ENCODE measurements at places on chromosomes 3 and 15.
A peak's percentile ranks its signal among the peaks of the same experiment; 100 is the strongest.

- no peak for DNase-seq
Measured at GRCh38 chr3:122006267-122006666, 15.8 kb downstream of the ILDR1 start.

- no peak for DNase-seq
Measured at GRCh38 chr3:179961071-179961702, 75.5 kb downstream of the PEX5L start.

DNA sequence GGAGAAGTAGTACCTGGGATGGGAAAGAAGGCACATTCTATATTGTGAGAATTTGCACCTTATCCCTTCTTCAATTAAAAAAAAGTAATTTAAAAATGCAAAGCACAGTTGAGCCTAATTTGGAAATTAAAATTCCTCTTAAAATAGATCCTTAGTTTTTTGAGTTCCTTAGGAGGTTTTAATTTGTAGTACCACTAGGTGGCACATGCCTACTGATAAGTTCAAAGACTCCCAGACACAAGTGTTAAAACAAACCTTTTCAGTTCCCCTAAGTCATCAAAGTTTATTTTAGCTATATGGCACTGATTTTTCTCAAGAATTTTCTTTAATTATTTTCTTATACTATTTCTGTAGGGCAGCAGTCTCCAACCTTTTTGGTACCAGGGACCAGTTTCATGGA is 127.6 kb upstream of the AZI2 start:
- peak; percentile 37 for DNase-seq

GRCh38 chr3:190281308-190282051 is 40.8 kb downstream of the CLDN1 start:
- no peak for DNase-seq

DNA sequence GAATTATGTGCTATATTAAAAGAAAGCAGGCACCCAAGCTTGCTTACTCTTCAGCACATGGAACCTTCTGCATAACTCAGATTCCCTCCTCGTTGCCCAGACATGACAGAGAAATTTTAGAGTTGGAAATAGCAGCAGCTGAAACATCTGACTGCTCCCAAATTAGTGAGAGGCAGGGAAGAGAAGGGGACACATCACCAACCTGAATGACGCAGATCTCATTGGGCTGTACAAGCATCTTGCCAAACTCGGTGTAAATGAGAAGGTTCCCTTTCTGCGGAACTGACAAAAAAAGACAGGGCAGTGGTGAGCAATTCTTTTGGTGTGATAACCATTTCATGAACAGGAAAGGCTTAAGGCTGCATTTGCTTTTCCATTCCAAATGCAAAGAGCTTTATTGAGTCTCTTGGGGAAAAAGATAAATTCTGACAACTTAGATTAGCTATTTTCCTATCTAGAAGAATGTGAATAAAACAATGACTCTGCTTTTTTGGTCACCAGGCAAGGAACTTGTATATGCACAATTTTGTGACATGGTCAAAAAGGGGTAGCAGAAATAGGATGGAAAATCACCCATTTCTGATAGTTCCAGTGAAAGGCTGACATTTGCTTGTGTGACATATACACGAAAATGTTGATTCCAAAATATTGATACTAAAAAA is 35.1 kb downstream of the HGD start:
- peak; percentile 11 for DNase-seq

DNA sequence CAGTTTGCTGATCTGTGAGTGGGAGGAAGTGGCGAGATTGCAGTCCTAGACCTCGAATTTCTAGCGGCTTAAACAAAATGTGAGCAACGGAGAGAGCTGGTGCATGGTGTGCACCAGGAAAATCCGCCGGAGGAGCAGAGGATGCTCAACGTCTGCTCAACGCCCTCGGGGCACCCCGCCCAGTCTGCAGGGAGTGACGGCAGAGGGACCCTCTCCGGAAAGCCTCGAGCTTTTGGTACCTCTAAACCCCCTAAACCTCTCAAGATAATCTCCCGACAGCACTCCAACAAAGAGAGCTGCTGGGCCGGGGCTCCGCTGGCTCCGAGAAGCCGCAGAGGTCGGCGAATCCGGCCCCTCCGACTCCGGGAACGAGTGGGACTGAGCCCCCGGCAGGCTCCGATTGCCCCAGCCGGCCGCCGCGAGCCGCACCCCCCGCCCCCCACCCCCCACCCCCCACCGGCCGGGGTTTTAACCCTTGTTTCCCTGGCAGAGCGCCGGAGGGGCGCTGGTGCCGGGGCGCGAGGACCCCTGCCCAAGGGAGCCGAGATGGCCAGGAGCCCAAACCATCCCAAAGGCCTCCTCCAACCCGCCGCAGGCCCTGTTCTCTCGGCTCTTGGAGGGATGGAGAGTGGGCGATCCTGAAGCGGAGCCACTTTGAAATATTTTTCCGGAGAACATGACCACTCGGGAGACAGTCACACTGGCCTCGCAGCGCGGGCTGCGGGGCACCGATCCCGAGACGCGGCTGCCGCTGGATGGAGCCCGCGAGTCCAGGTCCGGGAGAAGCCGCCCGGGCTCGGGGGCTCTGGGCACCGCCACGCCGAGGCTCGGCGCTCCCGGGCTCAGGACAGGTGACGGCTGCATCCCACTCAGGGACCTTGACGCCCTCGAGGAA is 1.5 kb downstream of the MEGF11 start:
- peak; percentile 16 for DNase-seq

GRCh38 chr3:180332608-180333007 is 269.4 kb upstream of the TTC14 start:
- DNase-seq, result no peak

- peak; percentile 8 for DNase-seq
Measured at GRCh38 chr3:71987828-71988227, 202.9 kb upstream of the PROK2 start.

DNA sequence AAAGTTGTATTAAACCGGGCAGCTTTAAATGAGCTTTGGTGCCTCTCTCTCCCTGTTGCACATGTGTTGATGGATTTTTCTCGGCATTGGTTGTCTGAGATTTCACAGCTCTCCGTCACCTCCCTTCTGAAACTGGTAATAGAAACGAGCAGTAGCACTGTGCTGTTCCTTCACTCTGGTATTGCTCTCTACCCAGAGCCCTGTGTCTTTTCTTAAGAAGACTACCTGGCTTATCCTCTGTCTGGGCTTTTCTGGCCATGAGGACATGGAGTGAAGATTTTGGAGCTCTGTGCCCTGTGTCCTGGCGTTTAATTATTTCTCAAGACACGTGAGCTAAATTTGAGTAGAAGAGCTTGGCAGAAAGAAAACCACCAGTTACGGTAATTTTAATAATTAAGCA is 209.6 kb upstream of the EIF1B start:
- DNase-seq, result no peak

GRCh38 chr3:42505128-42505848 is 2.8 kb downstream of the VIPR1 start:
- no peak for DNase-seq

DNA sequence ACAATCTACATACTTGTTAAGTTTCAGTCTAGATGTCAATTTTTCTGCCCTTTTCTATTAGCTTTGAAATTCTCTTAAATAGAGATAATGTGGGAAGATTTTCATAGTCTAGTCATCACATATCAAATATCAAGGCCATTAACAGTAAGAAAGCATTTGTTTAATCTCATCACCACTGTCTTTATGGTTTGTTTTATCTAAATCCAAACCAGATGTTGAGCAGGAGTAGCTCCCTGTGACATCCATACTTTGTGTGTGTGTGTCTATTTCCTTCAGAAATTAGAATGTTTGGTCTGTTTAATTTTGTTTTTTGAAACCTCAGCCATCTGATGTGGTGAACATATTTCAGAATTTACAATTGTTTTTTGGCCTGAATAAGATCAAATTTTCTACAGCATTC is 23.1 kb upstream of the GOLGA8B start:
- DNase-seq, result no peak

DNA sequence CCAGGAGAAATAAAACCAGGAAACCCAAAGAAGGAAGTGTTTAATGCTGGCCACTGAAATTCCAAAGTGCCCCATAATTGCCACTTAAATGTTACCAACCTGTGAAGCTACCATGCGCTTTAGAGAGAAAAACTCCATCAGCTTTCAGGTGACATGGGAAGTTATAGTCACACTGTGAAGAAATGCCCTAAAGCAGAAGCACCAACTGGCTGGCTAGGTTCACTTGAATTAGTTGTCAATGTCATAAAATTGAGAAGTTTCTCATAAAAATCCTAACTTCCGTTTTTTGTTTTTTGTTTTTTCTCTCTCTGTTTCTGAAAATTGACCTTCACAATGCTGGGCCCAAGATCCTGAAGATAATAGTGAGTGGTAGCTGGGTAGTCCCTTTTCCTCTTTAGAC is 167.9 kb upstream of the CTNNB1 start:
- DNase-seq, result no peak

- no peak for DNase-seq
Measured at GRCh38 chr15:23912191-23912590, 225.1 kb upstream of the NDN start.

DNA sequence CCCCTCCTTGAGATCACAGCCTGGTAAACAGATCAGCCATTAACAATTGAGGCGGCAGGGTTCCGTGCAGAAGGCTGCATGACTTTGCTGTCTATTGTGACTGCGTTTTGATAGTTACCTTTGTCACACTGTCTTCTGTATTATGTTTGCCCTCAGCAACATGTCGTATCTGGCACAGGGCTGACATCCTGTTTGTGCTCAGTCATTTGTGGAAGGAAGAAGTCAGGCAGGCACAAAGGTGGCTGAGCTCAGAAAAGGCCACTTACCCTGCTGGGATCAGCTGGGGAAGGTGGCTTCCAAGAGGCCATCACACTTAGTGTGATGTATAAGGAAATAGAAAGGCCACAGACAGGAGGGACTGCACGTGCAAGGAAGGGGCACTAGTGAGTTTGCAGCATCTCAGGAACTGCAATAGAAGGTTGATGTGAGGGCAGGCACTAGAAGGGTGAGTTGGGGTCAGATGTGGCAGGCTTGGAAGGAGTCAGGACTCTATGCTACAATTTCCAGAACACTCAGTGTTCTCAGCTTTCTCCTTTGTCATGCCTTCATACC is 13.4 kb downstream of the PML start:
- no peak for DNase-seq

- peak; percentile 90 for DNase-seq
Measured at GRCh38 chr3:194486540-194487288, at the start of gene ATP13A3. TSS of gene ATP13A3 (minus strand) at chr3:194487002. CDS start at chr3:194462190, 24,812 bp downstream.

DNA sequence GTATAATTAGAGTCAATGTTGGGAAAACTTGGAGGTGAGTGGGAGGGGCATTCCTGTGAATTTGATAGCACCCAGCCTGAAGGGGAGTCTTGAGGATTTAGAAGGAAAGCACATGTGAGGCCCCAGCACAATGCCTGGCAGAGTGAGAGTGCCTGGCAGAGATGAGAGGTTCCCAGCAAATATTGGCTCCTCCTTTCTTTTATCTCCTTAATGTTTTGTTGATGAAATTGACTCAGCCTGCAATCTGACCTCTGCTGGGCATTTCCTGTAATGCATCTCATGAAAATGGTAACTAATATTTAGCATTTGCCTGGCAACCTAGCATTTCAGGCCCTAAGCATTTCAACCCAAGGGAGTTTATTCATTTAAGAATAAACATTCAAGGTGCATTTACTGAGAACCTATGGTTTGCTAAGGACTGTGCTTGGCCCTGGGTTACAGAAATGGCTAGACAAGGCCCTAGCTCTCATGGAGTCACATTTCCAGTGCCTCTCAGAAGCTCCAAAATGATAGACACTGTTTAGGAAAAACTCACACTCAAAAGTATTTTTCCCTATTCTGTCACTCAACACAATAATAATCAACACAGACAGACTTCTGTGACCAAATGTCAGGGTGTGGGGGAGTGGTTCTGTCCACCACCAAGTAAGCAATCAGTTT is 19.0 kb downstream of the PDHB start:
- peak; percentile 86 for DNase-seq

- no peak for DNase-seq
Measured at GRCh38 chr3:162141272-162141791, 644.7 kb downstream of the OTOL1 start.

DNA sequence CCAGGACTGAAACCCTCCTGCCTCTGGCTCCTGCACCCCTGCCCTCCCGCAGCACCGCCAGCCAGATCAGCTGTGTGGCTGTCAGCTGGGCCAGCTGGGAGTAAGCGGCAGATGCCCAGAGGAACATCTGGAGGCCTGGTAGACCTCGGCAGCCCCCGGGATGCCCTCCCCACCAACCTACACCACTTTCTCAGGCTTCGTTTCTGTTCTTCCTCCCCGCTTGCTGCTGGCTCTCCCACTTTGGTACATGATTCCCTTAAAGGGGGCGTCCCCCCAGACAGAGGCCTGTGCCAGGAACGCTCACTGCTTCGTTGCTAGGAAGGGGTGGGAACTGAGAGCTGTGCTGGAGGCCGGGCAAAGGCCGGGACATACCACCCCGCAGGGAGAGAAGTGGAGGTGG is 91.4 kb upstream of the RPL32 start:
- DNase-seq, result no peak

DNA sequence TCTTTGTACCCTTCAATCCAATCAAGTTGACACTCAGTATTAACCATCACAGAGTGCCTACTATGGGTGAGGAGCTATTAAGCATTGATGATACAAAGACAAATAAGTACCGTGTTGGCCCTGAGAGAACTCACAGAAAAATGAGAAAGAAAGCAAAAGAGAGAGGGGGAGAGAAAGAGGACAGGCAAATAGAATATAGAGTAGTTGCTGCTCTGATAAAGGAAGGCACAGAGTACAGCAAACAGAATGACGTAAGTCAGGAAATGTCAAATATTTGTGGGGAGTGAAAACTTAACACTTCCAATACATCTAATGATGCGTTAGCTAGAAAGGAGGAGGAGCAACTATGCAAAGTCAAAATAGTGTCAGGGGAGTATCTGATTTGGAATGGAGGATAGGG is 320.6 kb upstream of the KCNH8 start:
- no peak for DNase-seq

DNA sequence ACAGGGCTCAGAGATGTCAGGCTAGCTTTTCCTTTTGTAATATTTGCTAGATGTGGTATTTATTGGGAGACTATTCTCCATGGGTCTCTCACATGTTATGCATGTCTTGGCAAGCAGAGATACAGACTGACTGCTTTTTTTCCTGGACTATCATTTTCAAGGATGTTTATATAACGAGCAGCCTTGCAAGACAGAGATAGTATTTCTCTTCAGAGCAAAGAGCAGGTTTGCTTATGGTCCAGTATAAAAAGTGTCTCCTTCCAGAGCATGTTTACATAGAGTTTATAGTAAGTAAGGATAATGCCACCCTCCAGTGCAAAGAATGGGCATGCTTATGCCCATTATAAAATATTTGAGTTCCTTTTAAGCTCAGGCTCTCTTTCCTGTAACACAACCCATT is 24.6 kb downstream of the GTF2E1 start:
- DNase-seq, result no peak

DNA sequence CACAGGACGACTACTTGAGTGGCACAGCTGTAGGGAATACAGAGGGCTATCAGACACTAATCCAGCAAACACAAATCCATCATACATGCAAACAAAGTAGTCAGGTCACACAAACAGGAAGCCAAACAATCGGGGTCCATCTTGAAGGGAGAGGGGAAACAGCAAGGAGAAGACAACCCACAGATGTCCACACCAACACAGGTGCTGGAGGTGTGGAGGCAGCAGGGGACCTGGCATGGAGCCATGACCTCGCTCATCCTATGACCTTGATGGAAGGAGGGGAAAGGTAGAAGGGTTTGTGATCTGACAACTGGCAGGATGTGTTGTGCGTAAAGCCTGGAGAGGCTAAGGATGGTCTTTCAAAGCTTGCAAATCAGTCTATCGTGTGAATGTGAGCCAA is 39.9 kb upstream of the SKOR1 start:
- no peak for DNase-seq

GRCh38 chr3:122754929-122755328 is 38.7 kb downstream of the HSPBAP1 start:
- DNase-seq, result peak; percentile 67

GRCh38 chr3:192367616-192368015 is 359.7 kb downstream of the FGF12 start:
- no peak for DNase-seq

GRCh38 chr3:111768571-111769100 is 90.4 kb upstream of the PHLDB2 start:
- DNase-seq, result no peak

All from hematopoietic multipotent progenitor cell treated with erythropoietin and hydrocortisone succinate and interleukin-3 and kit ligand, for 8 days (in vitro differentiated cells).